Body of pancreas (tissue), 4 donors: ENCODE measurements at places on chromosomes 4 and X. TPM values are rescaled to one million over a fixed set of nuclear protein-coding genes. Genes with fewer than 3 reads are reported as not detected.

DNA sequence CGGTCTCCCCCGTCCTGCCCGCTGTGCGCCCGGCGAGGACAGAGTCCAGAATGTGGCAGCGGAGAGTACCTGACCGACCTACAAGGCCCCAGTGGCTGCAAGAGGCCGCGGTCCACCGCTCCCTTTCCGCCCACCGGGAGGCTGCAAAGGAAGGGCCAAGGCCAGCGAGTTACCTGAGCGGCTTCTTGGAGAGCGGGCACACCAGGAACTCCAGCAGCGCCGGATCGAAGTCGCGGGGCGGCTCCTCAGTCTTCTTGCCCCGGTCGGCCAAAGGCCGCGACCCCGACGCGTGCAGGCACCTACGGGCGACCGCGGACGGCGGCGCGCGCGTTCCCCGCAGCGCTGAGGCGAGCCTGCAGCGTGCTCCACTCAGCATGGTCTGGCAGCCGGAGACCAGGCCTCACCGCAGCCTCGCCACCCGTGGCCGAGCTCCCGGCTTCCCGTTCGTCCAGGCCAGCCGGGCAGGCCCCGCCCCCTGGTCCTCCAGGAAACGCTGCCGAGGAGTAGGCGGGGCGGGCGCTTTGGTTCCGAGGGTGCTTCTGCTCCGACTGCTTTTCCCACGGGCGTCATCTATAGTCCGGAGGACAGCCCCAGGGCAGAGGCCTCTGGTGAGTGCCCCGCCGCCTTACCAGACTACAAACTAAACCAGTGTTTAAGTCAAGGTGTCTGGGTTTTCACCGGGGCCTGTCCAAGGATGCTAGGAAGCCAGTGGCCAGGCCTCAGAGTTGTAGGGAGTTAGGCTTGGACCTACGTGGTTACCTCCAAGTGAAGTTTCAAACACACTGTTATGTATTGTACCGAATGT, at the start of gene PYURF:
Gene PYURF (minus strand): TSS at position 452 of the 805 bp plus-strand sequence. CDS start 76 bp downstream, at position 376.
- no peaks in the 10 kb centered on the region for H3K27me3 ChIP-seq
- peaks cover 24% of the 10 kb centered on the region for H3K4me1 ChIP-seq
- peak within 1 kb of the TSS; percentile 54 for H3K4me3 ChIP-seq
- DNase-seq: peak; percentile 97

- H3K4me1 ChIP-seq: no peaks in the 10 kb centered on the region
- H3K27ac ChIP-seq: no peak overlapping the region
- no peaks in the 10 kb centered on the region for H3K27me3 ChIP-seq
- DNase-seq: no peak
- H3K36me3 ChIP-seq: no peaks in the 10 kb centered on the region
- H3K4me3 ChIP-seq: no peak overlapping the region
Measured at GRCh38 chr4:55444827-55445226, 49.1 kb downstream of the TMEM165 start.

DNA sequence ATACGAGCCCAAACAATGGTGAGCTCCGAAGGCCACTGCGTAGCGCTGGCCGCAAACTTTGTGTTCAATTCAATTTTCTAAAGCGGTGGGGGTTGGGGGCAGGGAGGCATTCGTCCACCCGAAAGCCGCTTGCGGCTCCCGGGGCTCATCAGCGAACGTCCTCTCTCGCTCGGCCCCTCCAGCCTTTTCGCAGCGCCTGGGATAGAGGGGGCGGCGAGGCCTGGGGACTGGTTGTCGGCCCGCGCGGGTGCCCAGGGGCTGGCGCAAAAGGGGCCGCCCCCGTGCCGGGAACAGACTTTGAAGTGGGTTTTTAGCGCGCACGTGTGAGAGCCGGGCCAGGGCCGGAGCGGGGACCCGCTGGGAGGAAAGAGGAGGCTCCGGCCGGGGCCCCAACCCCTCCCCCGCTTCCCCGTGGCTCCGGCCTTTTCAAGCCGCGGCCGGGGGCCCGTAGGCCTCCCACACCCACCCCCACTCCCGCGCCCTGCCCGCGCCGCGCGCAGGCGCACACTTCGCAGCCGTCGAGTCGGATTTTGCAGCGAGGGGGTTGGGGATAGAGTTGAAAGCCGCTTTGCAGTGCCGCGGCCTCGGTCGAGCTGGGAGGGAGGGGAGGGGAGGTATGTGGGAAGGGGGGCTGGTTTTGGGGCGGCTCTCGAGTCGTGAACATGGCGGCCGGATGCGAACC, 8.3 kb downstream of the ZIC3 start:
- no peaks in the 10 kb centered on the region for H3K36me3 ChIP-seq
- no peaks in the 10 kb centered on the region for H3K27me3 ChIP-seq
- H3K4me1 ChIP-seq: no peaks in the 10 kb centered on the region
- H3K27ac ChIP-seq: no peak overlapping the region
- no peak for DNase-seq

PHEX gene
- total RNA-seq: not detected

SPATA4 gene
- total RNA-seq: not detected
